ENCODE measurements at places on chromosomes 13 and 19.
A peak's percentile ranks its signal among the peaks of the same experiment; 100 is the strongest.

GRCh38 chr19:46723471-46723870 lies 6.6 kb upstream of the PRKD2 start:
- no peak for DNase-seq

DNA sequence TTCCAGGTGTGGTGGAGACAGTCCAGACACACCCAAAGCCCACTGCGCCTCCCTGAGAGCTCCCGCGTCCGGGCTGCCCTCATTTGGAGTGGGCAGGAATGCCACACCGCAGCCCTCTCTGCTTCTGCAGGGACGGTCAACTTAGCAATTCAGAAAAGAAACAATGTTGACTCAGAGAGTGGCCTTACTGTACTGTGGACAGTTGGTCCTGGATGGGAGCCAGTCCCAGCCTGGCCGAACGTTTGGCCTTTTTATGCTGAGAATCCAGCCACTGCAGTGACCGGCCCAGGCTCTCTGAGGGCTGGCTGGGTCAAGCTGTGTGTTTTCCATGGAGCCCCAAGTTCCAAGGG lies 7.2 kb downstream of the GAS6 start:
- no peak for DNase-seq

DNA sequence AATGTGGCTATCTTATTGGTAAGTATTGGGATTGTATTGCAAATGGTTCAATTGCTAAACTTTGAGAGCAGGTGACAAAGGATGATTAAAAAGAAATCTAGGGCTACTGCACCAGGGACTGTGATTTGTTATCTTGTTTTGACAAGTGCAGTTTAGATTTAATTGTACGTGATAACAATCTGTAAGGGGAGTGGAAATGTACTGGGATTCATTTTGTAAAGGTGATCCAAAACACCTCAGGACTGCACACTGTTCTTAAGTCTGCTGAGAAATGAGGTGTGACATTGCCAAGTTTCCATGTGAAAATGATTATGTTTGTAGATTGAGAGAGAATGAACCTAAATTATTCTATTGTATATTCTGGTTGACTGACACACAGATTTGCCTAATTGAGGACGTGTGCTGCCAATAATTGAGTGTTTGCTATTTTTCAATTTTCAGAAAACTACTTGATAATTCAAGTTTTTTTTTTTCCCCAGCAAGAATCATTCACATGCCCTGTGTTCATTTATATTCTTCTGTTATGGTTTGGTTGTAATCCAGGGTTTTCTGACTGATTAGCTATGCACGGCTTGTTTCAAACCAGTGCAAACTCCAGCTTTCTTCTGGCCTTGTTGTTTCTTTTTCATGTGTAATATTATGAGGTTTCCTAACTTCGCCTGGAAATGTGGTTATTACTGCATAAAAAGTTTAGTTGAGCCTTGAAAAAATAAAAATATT lies 308.0 kb downstream of the OLFM4 start:
- DNase-seq: no peak

- DNase-seq: no peak
Observed at GRCh38 chr13:76871432-76871831, 14.8 kb downstream of the KCTD12 start.

DNA sequence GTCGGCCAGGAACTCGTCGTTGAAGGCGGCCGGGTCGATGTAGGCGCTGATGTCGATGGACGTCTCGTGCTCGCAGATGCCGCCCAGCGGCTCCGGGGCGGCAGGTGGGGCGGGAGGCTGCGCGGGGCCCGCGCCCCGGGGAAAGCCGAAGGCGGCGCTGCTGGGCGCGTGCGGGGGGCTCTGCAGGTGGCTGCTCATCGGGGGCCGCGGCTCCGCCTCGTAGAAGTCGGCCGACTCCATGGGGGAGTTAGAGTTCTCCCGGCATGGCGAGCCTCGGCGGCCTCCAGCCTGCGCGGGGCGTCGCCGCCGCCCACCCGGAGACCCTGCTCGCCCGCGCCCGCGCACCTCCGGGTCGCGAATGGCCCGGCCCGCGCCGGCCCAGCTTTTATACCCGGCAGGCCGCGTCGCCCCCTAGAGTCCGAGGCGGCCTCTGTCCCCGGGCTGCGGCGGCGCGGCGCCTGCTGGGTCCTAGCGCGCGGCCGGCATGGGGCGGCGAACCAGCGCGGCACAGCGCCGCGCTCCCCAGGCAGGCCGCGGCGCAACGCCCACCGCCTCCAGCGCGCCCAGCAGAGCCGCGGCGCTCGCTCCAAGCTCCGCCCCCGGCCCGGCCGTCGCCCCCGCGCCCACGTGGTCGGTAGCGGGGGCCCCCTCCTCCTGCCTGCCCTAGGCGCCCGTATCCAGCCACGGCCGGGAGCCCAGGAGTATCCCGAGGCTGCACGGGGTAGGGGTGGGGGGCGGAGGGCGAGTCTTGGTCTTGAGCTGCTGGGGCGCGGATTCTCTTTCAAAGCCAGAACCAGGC lies at the start of gene CEBPA:
Gene CEBPA, minus strand, starts transcription at position 360 of the 799 bp plus-strand sequence. Its CDS starts 120 bp downstream, at position 240.
- peak; percentile 26 for DNase-seq

Measured in stimulated activated CD4-positive, alpha-beta T cell treated with anti-CD3 and anti-CD28 coated beads, Interleukin-15, amount 100 ng/mL, for 1 hour (primary cell).